Endothelial cell (in vitro differentiated cells): ENCODE measurements at places on chromosomes 2 and 18.

DNA sequence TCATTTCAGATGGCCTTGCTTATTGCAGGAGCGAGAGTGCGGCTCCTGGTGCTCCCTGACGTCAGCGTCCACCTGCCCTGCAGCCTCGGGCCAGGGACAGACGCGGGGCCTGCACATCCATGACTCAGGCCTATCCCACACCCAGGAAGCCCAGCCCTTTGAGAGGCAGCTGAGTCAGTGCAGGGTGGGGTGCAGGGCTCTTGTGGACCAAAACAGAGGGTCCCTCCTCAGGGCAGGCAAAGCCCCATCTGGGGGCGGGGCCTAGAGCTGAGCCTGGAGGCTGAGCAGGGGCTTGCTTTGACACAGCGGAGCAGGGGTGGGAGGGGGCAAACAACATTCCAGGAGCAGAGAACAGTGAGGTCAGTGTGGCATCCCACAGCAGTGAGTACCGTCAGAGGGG, 7.7 kb upstream of the ARHGEF4 start:
- DNase-seq: no peak

DNA sequence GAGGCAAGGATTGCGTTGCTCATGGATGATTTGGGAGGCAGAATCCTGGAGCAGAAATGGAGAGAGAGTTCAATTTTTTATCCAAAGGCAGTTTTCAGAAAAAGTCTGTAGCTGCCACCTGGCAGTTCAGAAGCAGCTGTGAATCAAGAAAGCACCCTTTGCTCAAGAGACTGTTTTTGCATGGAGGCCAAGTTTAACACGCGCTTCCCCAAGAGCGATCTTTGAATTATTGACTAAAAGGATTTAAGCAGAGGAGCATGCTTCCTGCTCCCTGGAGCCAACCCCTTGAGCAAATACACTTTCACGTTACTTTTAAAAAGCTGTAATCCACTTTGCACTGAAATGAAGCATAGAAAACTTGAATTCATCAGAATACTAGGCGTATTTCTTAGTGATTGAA, 252.4 kb downstream of the RNF144A start:
- no peak for DNase-seq

GRCh38 chr2:27715318-27716210, 51.9 kb downstream of the SLC4A1AP start:
- DNase-seq: peak; percentile 44

DNA sequence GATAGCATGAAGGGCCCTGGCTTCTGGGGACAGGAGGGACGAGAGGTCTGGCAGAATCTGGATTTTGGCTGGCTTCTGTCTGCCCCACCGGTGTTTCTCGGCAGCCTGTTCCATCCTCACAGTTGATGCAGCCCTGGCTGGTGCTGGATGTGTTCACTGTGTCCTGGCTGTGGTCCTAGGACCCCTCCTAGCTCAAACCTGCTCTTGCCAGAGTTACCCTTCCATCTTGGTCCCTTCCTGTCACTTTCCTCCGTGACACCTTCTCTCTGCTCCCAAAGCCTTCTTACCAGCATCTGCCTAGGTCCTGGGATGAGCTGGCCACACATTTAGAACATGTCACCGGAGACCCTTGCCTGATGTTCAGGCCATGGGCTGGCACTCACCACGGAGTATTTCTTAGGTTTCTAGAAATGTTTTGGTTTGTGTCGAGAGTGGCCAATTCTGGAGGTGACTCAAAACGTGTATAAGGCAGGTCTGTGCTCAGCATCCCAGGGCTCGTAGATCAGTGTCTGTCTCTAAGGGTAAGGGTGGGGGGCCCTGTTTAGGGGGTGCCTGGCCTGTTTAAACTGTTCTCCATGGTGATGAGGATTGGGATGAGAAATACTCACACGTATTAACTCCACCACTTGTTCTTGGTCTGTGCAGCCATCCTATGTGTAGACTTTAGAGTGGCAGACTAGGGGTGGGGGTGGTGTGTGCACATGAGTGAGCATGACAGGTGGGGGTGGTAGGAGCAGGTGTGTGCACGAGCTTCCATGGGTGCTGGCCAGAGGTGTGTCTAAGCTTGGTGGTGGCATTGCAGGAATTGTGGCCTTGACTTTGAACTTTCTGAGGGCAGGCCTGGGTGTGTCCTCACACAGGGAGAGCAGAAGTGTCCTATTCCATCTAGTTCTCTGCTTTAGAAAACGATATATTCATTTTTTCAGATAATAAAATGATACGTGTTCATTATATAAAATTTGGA, 162.7 kb downstream of the DYSF start:
- no peak for DNase-seq

- peak; percentile 34 for DNase-seq
These were observed 535.1 kb downstream of the RNF144A start for GRCh38 chr2:7452110-7452876.

GRCh38 chr18:74689251-74689650, 91.6 kb downstream of the ZNF407 start:
- no peak for DNase-seq

- no peak for DNase-seq
These were observed 108.4 kb upstream of the LDAH start for GRCh38 chr2:20931346-20931745.

GRCh38 chr2:165214093-165214492, 10.2 kb upstream of the SCN3A start:
- DNase-seq: no peak

- DNase-seq: no peak
These were observed 15.4 kb upstream of the STAT4 start for GRCh38 chr2:191166111-191166755.

- no peak for DNase-seq
These were observed 34.7 kb downstream of the SPOPL start for GRCh38 chr2:138536302-138536701.

DNA sequence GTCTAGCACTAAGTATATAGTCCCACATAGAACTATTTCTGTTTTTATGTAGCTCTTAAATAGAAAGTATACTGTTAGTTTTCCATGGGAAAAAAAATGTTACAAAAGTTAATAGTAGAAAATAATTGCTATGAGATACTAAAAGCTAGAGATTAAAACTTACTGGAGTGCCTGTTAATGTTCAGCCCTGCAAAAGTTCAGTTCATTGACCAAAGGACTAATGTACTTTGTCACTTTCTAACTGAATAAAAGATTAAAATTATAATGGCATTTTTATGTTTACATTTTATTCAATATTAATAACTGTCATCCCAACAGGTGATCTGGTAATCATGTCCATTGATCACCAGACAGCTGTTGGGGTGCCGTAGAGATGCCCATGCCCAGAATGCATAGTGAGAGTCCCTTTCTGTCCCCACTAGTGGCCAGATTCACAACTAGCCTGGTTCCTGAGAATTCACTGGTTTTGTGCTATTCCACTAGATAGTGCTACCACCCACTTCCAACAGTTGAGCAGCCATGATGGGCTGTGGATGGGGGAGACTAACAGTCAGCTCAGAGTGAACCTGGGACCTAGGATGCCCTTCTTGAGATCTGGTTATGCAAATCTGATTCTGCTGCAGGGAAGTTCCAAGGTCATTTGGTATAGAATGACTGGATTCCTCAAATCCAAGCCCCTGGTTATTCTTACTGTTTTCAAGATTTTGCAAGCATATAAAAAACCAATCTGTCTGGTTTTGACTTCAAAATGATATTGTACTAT, 57.8 kb downstream of the AFTPH start:
- no peak for DNase-seq

DNA sequence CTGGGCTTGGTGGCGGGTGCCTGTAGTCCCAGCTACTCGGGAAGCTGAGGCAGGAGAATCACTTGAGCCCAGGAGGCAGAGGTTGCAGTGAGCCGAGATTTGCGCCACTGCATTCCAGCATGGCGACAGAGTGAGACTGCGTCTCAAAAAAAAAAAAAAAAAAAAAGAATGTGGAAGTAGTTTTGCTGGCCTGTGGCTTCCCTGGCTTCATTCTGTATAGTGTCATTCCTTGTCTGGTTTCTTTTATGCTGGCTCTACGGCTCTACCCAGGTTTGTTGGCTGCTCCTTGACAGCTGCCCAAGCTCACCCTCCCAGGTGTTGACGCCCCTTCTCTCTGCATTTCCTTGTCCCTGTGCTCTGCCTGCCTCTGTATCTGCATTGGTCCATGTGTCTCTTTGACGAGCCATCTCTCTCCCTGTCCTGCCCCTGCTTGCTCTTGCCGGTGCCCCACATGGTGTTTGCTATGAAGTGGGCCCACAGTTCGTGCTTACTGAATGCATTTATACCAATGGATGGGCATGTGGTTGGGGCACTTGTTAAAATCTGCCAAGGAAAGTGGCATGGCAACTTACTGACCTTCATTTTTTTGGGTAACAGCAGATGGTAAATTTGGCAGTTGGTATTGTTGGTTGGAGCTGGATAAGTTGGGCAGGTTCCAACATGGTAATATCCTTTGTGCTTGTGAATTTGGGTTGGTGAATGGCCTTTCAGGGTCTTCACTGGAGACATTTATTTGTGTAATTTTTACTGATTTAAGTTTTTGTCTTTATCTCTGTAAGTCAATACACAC, 113.9 kb downstream of the MAP4K4 start:
- DNase-seq: no peak

GRCh38 chr2:59004621-59005020, 763.5 kb upstream of the FANCL start:
- DNase-seq: no peak

DNA sequence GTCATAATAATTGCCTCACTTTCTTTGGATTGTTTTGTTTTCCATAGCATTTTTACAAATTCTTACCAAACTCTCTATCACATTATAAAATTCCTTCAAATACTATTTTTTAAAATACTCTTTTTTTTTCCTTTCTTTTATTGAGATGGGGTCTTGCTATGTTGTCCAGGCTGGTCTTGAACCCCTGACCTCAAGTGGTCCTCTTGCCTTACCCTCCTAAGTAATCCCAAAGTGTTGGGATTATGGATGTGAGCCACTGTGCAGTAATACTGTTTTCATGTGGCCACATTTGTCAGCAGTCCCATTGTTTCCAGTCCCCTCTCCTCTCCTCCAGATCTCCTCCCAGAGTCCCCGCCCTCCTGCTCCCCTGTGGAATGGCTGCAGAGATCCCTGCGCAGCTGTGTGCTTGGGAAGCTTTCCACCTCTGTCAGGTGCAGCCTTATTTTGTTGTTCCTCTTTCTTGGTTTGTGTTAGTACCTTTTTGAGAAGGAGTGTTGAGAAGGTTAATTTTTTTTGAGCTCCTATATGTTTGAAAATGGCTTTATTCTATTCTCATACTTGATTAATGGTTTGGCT, 227.3 kb downstream of the LOXHD1 start:
- no peak for DNase-seq

- DNase-seq: no peak
These were observed 250.8 kb upstream of the ACVR2A start for GRCh38 chr2:147594038-147594437.

GRCh38 chr2:157480182-157480961, 36.5 kb upstream of the CYTIP start:
- no peak for DNase-seq

DNA sequence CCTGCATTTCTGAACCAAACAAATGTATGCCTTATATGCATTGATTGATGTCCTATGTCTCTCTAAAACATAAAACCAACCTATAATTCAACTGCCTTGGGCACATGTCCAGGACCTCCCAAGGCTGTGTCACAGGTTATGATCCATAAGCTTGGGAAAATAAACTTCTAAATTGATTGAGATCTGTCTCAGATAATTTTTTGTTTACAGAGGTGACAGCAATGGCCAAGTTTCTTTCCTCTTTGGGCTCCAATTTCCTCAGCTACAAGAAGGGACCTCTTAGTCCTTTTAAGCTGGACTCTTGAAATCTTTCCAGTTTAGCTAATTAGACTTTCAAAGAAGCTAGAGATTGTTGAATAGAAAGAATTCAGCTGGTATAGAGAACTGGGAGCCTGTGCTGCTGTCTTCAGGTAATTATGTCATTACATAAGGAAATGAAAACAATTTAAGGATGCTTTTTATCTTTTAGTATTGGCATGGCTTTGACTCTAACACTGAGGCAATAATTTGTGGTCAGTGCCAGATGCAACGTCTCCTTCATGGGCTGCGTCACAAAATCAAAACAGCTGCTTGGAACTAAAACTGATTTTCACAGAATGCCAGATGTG, 412.1 kb upstream of the TRIB2 start:
- no peak for DNase-seq

- no peak for DNase-seq
These were observed 106.2 kb upstream of the DLX2 start for GRCh38 chr2:172208791-172209325.

- no peak for DNase-seq
These were observed 573.5 kb downstream of the DSC3 start for GRCh38 chr18:30469091-30469490.

GRCh38 chr2:202102425-202103000, 29.5 kb downstream of the KIAA2012 start:
- DNase-seq: no peak

- no peak for DNase-seq
These were observed 12.9 kb downstream of the ARPC2 start for GRCh38 chr2:218229851-218230250.

DNA sequence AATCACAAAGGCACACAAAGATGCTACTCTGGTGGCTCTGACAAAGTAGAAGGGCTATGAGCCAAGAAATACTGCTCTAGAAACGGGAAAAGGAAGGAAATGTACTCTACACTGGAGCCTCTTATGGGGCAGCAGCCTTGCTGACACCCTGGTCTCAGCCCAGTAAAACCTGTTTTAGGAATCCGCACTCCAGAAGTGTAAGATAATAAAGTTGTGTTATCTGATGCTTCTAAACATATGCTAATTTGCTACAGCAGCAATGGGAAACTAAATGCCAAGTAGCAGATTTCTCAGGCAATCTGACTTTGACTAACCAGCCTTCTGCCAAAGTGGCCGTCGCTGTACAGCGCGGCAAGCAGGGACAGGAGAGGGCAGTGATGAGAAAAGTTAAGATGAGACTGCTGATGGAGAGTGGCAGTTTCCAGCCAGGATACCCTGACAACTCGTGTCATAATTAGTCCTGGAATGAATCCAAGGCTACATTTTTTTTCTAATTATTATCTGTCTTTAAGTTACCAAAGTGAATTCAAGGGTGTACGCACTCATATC, 99.0 kb downstream of the NETO1 start:
- no peak for DNase-seq

DNA sequence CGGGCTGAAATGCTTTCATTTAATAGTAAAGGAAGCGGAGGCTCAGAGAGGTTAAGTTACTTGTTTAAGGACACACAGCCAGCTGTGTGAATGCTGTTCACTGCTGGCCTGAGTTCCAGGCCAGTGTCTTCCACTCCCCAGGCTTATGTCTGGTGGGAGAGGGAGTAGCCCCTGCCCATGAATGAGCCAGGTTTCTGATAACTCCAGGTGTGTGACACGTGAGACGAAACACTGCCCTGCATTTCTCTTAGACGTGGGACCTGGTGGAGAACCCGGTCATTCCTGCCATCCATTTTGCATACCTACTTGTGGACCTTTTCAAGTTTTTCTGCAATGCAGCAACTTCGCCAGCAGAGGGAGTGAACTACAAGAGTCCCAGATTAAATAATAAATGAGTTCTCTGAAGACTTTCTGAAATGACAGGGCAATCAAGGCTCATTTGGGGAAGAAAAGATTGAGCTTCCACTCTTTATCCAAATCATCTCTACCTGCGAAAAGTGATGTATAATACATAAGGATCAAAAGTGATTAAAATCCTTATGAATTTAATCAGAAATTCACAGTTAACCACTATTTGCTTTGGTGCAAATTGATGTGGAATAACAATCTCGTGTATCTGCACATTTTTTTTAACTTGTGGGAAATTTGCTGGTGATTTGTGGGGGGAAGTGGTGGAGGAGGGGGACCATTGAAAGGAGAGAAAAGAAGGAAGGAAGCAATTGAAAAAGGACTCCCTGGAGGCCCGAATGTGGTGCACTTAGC, 79.4 kb upstream of the ASB18 start:
- DNase-seq: peak; percentile 53

- DNase-seq: no peak
These were observed 33.2 kb upstream of the CWC22 start for GRCh38 chr2:180040146-180040925.

GRCh38 chr18:31424383-31424988, 23.1 kb upstream of the DSG3 start:
- peak; percentile 57 for DNase-seq
